KBM-7 (cell line): ENCODE measurements at places on chromosomes 16 and 17.
A peak's percentile ranks its signal among the peaks of the same experiment; 100 is the strongest.

DNA sequence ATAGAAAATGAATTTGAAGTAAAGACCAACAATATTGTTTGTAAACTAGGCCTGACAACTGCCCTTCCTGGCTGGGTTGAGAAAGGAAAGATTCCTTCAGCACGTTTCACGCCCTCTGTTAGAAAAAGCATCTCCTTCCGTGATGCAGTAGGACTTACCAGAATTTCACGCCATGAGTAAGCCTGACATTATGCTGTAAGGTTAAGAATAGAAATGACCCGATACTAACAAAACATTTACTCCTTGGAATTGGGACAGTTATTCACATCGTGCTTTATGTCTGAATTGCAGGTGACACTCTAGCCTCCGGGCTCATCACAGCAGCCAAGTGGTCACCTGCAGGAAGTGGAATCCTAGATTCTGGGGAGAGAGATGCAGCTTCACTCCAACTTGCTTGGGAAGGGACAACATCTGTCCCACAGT, 17.5 kb downstream of the MARCHF10 start:
- DNase-seq: no peak

DNA sequence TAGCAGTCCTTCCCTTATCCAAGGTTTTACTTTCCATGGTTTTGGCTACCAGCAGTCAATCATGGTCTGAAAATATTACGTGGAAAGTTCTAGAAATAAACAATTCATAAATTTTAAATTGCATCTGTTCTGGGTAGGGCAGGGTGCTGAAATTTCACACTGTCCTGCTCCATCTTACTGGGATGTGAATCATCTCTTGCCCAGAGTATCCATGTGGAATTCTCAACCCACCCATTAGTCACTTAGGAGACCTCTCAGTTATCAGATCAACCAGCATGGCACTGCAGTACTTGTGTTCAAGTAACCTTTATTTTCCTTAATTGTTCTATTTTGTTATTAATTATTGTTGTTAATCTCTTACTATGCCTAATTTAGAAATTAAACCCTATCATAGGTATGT, 202.8 kb upstream of the CPHXL start:
- no peak for DNase-seq

- peak; percentile 10 for DNase-seq
Measured at GRCh38 chr17:20089756-20090547, 80.8 kb downstream of the SPECC1 start.

DNA sequence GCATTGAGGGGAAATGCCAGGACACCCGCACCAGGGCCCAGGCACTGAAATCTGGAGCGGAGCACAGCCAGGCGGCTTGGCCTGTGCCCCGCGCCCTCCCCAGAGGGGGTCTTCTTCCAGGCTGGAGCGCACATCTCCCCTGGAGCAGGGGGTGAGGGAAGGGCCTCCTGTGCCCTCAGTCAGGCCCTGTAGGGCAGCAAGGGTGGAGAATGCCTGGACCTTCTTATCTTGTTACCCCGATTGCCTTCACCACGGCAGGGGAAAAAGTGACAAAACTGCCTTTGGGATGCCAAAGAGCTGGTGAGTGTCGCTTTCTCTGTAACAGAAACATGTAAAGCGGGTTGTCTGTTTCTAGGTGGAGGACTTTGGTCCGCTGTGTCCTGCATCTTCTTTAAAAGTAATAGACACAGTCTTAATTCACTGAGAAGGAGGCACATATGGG, 48.3 kb upstream of the BAHCC1 start:
- DNase-seq: no peak

GRCh38 chr17:56499799-56500388, 93.6 kb upstream of the NOG start:
- peak; percentile 64 for DNase-seq

DNA sequence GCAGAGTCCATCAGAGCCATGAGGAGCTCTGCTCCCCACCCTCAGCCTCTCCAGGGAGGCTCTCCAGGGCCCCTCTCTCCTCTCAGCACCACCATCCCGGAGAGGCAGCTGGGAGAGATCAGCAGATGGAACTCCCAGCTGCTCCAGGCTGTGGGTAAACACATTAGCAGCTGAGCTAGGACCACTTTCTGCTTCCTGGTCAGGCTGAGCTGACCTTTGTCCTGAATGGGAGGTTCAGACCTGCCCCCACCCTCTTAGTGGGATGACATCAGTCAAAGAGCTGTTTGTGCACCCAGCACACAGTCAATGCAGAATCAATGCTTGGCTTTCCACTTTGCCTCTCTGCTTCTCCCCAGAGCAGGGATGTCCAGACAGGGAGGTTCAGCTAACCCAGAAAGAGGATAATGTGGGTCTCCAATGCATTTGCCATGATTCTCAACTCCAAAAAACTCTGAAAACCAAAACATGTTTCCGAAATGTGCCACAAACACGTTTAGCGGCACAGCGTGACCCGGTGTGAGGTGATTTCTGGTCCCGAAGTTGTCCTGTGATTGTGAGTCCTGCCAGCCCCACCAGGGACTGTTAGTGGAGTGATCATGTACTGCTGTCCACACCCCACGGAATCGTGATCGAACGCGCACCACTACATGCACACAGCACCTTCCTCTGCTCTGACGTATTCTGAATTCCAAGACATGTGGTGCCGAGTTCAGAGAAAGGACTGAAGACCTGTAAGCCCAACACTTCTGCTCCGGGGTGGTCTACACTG, 6.7 kb downstream of the GPR142 start:
- DNase-seq: no peak

GRCh38 chr16:6068063-6068462, 970.5 kb upstream of the EEF2KMT start:
- DNase-seq: no peak

- no peak for DNase-seq
Measured at GRCh38 chr16:6926762-6927161, 405.9 kb upstream of the RBFOX1 start.

DNA sequence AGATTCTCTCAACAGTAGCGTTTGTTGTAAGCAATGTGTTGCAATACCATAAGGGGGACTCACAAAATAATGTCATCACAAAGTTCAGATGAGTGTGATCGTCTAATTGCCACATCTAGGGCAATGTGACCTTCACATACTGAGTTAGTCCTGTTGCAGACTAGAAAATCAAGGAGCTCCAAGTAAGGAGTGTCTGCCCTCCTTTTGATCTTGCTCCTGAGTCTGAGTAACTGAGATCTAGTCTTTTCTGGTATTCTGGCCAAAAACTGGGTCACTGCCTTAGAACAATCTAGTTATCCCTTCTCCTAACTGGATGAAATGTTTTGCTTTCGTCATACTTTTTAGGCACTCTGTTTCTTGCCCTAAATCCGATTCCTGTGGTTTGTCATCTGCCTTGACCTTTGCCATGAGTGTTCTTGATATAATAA, 712.1 kb downstream of the CDH11 start:
- DNase-seq: no peak

DNA sequence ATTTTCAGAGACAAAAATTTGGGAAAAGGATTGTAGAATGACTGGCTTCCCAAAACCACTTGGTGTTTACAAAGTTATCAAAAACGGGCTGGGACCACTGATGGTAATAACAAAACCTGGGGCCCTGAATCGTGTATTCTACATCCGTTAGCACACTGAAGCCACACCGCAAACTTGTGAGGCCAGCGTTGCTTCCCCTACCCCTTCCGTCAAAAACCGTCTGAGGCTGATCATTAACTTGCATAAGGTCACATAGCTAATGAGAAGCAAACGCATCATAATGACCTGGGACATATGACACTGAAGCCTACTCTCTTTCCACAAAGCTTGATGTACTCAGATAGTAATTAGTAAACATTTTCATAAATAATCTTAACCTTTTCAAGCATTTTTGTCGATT, 704.3 kb downstream of the MAF start:
- DNase-seq: no peak

- DNase-seq: no peak
Measured at GRCh38 chr17:67575325-67575724, 142.4 kb upstream of the NOL11 start.

GRCh38 chr16:4790261-4790660, 2.1 kb upstream of the SEPTIN12 start:
- DNase-seq: no peak

DNA sequence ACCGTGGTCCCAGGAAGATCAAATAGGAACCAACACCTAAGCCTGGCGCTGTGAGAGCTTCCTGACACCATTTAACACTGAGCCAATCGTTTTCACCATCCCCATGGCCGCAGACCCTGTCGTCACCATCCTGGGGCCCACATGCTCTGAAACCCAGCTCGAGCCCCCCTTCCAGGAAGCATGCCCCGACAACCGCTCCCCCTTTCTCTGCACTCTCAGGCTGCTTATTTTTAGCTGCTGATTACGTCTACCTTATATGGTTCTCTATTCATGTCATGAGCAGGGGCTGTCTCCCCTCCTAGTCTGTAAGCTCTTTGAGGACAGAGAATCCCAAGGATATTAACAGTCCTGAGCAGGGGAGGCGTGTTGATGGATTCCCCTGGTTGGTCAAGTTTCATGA, 10.5 kb downstream of the SRL start:
- no peak for DNase-seq

DNA sequence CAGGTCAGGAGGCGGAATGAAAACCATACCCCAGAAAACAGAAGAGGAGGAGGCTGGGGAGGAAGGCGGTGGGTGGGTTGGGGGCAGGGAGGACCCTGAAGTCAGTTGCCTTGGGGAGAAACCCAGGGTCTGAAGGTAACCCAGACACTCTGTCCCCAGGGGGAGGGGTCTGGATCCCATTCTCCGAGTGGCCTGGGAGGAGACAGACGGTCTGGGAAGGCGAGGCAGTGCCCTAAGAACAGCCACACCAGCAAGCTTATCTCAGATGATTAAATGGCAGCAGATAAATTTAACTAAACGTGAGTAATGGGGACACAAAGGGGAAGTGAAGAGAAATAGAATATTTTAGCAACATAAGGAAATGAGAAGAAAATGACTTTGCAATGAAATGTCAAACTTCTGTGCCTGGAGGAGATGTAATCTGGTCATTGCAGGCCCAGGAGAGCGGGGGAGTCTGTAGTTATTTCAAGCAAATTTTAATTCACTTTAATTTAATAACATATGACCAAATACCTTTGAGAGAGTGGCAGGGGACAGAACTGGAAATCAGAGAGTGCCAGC, 21.4 kb upstream of the ZFP90 start:
- DNase-seq: peak; percentile 59

GRCh38 chr16:55494994-55495421, 13.9 kb upstream of the LPCAT2 start:
- peak; percentile 63 for DNase-seq

DNA sequence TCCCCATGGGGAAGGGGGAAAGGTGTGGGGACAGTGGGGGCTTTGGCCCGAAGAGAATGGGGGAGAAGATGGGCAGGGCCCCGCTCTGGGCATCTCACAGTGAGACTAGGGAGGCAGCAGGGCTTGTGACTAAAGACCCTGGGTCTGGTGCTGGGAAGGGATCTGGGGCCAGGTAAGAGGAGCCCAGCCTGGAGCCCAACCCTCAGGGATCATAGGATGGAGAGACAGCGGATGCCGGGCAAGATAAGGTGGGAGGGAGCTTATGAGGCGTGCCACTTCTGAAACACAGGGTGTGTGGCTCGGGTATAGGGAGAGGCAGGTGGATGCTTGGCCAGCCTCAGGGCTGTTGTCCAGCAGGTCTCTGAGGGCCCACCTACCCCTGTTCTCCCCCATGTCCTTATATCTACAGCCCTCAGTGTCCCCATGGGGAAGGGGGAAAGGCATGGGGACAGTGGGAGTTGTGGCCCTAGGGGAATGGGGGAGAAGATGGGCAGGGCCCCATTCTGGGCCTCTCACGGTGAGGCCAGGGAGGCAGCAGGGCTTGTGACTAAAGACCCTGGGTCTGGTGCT, 15.4 kb downstream of the USP6 start:
- no peak for DNase-seq

- DNase-seq: no peak
Measured at GRCh38 chr16:23403547-23403946, 49.4 kb downstream of the COG7 start.
